Mesothelial cell of epicardium (in vitro differentiated cells): ENCODE measurements at places on chromosomes 4 and X.

DNA sequence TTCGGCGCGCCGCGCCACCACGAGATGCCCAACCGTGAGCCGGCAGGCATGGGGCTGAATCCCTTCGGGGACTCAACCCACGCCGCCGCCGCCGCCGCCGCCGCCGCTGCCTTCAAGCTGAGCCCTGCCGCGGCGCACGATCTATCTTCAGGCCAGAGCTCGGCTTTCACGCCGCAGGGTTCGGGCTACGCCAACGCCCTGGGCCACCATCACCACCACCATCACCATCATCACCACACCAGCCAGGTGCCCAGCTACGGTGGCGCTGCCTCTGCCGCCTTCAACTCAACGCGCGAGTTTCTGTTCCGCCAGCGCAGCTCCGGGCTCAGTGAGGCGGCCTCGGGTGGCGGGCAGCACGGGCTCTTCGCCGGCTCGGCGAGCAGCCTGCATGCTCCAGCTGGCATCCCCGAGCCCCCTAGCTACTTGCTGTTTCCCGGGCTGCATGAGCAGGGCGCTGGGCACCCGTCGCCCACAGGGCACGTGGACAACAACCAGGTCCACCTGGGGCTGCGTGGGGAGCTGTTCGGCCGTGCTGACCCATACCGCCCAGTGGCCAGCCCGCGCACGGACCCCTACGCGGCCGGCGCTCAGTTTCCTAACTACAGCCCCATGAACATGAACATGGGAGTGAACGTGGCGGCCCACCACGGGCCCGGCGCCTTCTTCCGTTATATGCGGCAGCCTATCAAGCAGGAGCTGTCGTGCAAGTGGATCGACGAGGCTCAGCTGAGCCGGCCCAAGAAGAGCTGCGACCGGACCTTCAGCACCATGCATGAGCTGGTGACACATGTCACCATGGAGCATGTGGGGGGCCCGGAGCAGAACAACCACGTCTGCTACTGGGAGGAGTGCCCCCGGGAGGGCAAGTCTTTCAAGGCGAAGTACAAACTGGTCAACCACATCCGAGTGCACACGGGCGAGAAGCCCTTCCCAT is 1.1 kb downstream of the ZIC3 start:
- H3K36me3 ChIP-seq = peaks cover 3% of the 10 kb centered on the region
- H3K27ac ChIP-seq = no peak overlapping the region
- H3K4me1 ChIP-seq = peaks cover 9% of the 10 kb centered on the region
- no peak for DNase-seq

- H3K27me3 ChIP-seq = peaks cover 58% of the 10 kb centered on the region
- H3K4me1 ChIP-seq = peaks cover 33% of the 10 kb centered on the region
- H3K4me3 ChIP-seq = no peak overlapping the region
- no peaks in the 10 kb centered on the region for H3K36me3 ChIP-seq
- no peak overlapping the region for H3K27ac ChIP-seq
Measured at GRCh38 chr4:23884261-23884660, 5.6 kb downstream of the PPARGC1A start.

GRCh38 chr4:174119051-174119450 is 164.4 kb downstream of the FBXO8 start:
- H3K36me3 ChIP-seq = peaks cover 5% of the 10 kb centered on the region
- peaks cover 19% of the 10 kb centered on the region for H3K27me3 ChIP-seq
- H3K4me1 ChIP-seq = peaks cover 46% of the 10 kb centered on the region
- H3K27ac ChIP-seq = no peak overlapping the region
- DNase-seq = no peak

DNA sequence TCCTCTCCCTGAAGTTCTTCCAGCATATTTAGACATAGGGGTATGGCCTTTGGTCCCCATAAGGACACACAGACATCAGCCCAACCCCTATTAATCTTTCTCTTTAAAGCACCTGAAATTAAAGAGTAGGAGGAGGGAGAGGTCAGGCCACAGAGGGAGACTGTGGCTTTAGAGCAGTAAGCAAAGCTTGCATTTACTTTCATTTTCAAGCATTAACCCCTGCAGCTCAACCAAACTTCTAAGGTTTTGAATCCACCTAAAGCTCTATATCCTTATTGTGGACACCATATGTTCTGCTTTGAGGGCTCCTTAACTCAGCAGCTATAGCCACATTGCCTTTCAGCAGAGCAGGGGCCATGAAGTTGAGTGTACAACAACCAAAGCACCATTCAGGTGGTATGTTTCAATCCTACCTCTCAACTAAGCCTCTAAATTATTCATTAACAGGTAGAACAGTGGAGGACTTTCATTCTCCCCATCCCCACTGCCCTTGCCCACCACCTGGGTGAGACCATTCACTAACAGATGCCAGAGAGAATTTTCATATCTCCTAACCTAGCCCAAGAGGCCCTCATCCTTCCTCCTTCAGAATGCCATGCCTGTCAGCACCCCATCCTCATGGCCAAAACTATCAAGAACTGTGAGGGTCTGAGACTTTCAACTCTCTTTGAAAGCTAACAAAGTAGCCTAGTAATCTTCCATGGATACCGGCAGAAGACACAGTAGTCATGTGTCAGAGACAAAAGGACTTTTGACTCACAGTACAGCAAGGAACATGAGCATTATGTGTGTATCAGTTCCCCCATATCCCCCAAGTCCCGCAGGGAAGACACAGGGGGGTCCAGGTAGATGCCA is 20.8 kb downstream of the LIN54 start:
- no peak overlapping the region for H3K27ac ChIP-seq
- no peak overlapping the region for H3K4me3 ChIP-seq
- DNase-seq = no peak
- H3K4me1 ChIP-seq = no peaks in the 10 kb centered on the region

GRCh38 chrX:123504047-123504446 is 228.8 kb downstream of the THOC2 start:
- no peaks in the 10 kb centered on the region for H3K36me3 ChIP-seq
- no peak for DNase-seq
- H3K27me3 ChIP-seq = peaks cover 2% of the 10 kb centered on the region

DNA sequence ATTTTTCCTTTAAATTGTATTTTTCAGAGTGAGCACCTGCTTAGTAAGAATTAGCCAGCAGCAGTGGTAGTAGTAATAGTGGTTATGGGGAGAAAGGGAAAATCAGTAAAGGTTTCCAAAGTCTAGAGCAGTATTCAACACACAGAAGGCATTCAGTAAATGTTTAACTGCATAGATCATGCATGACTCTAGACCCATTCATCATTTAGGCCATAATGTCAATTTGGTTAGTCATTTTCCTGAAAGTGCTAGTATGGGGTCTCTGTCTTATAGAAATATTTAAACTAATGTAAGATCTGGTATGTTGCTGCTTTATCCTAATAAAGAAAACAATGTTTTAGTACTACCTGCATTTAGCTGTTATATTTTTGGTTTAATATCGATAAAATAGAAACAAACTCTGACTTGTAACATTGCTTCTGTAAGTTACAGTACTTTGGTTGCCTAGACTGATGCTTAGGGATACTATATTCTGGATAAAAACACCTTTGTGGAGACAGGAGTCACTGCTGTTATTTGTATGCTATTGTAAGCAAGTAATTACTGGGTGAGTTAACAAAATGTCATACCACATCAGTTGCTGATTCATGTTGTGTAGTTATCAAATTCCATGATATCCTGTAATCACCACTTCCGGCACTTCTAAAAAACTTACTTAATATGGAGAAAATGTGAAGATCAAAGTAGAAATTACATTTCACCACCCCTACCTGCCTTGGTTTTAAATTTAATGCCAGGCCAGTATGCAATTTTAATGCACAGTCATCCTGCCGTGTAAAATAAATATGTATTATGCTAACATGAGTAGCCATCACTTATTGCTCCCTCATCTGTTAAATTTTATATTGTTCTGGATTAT is 115.8 kb upstream of the BMPR1B start:
- DNase-seq = no peak
- H3K4me1 ChIP-seq = peaks cover 17% of the 10 kb centered on the region
- H3K36me3 ChIP-seq = peaks cover 9% of the 10 kb centered on the region

DNA sequence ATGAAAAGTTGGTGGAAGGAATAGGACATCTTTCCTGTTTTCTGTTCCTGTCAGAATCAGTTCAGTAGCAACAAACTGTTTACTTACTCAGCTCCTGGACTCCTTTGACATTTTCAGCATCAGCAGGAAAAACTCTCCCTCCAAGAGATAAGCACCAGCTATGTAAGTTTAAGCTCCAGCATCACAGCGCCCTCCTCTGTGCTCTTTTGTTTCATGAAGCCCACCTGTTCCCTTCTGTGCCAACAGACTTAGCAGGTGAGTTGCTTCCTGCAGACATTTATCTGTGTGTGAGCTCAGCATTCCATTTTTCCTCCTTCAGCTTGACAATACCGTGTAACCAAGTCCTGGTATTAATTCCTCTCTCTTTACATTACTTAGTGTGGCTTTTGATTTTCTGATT is 644.1 kb upstream of the AGA start:
- no peak overlapping the region for H3K27ac ChIP-seq
- no peaks in the 10 kb centered on the region for H3K36me3 ChIP-seq
- no peak for DNase-seq
- H3K4me3 ChIP-seq = peak overlapping the region; percentile 7
- H3K4me1 ChIP-seq = peaks cover 11% of the 10 kb centered on the region

GRCh38 chr4:107478327-107478980 is 241.6 kb downstream of the PAPSS1 start:
- DNase-seq = no peak
- no peaks in the 10 kb centered on the region for H3K4me1 ChIP-seq
- H3K4me3 ChIP-seq = no peak overlapping the region
- no peaks in the 10 kb centered on the region for H3K27me3 ChIP-seq
- H3K36me3 ChIP-seq = peaks cover 2% of the 10 kb centered on the region

- no peak overlapping the region for H3K4me3 ChIP-seq
- peaks cover 56% of the 10 kb centered on the region for H3K4me1 ChIP-seq
- DNase-seq = no peak
- peaks cover 2% of the 10 kb centered on the region for H3K36me3 ChIP-seq
- H3K27ac ChIP-seq = peak overlapping the region; percentile 70
Measured at GRCh38 chr4:57059890-57060716, 50.1 kb downstream of the IGFBP7 start.

GRCh38 chr4:173488656-173489055 is 41.4 kb downstream of the HAND2 start:
- H3K4me3 ChIP-seq = no peak overlapping the region
- no peak for DNase-seq
- peaks cover 42% of the 10 kb centered on the region for H3K4me1 ChIP-seq
- H3K27ac ChIP-seq = no peak overlapping the region
- H3K27me3 ChIP-seq = peaks cover 3% of the 10 kb centered on the region
- H3K36me3 ChIP-seq = peaks cover 6% of the 10 kb centered on the region

- no peaks in the 10 kb centered on the region for H3K4me1 ChIP-seq
Measured at GRCh38 chrX:150536455-150537116, 31.8 kb upstream of the MTM1 start.

GRCh38 chrX:18146009-18146408 is 74.7 kb downstream of the BEND2 start:
- H3K27ac ChIP-seq = no peak overlapping the region
- DNase-seq = no peak
- no peaks in the 10 kb centered on the region for H3K36me3 ChIP-seq
- H3K27me3 ChIP-seq = peaks cover under 1% of the 10 kb centered on the region
- H3K4me3 ChIP-seq = no peak overlapping the region
- no peaks in the 10 kb centered on the region for H3K4me1 ChIP-seq
